SIG-M5 (cell line): ENCODE measurements at places on chromosomes 6 and 20.

DNA sequence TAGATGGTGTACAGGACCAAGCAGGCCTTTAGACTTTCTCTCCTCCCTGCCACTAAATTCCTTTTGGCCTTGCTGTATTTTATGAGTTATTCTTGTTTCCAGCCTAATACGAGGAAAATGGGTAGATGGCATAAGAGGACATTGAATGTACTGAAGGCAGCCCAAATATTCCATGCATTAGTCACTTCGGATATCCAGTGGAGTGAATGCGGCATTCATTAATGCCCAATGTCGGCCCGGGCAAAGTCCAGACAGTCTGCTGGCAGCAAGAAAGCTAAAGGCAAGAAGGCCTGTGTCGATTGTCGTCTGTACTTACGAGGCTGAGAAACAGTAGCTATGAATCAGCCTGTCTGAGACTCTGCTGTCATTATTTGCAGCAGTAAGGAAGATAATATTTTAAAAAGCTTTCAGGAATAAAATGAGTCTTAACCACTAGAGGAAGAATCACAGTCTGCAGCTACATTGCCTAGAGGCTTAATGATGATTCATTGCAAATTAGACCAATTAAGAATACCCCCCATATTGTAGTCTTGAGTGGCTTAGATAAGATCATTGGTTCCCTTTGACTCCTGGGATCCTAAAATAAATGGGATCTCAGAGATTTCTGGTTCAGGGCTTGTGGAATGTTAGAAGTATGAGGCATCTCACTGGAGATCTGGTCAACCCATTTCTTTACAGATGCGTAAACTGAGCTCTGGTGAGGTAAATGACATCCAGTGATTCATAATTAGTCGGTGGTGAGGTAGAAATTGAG is 534.1 kb upstream of the JAG1 start:
- no peak for DNase-seq

GRCh38 chr6:29567991-29568390 is 8.5 kb upstream of the UBD start:
- no peak for DNase-seq

GRCh38 chr20:51220293-51220706 is 197.4 kb upstream of the KCNG1 start:
- no peak for DNase-seq

- DNase-seq: no peak
Measured at GRCh38 chr6:22821664-22822320, 252.4 kb downstream of the HDGFL1 start.

DNA sequence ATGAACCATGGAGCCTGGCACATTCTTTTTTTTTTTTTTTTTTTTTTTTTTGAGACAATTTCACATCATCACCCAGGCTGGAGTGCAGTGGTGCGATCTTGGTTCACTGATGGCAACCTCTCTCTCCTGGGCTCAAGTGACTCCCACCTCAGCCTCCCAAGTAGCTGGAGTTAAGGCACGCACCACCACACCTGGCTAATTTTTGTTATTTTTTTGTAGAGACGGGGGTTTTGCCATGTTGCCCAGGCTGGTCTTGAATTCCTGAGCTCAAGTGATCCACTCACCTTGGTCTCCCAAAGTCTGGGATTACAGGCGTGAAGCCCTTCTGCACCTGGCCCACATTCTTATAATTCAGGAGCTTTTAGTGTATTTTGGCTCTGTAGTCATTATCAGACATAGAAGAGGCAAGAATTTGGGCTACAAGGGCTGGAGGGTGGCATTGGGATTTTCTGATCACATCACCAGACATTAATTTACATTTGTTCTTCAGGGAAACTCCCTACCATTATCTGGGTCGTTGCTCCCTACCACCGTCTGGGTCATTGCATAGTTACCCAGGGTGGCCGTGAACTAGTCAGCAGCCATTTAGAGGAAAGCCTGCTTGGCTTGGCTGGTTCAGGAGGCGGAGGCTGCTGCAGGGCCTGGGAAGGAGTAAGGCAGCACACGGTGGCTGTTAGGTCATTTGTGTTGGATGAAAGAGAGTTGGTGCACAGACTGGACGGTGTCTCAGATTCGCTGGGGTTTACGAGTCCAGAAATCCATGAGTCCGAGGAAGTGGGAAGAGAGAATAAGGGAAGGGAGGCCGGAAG is 17.6 kb downstream of the ARID1B start:
- no peak for DNase-seq

DNA sequence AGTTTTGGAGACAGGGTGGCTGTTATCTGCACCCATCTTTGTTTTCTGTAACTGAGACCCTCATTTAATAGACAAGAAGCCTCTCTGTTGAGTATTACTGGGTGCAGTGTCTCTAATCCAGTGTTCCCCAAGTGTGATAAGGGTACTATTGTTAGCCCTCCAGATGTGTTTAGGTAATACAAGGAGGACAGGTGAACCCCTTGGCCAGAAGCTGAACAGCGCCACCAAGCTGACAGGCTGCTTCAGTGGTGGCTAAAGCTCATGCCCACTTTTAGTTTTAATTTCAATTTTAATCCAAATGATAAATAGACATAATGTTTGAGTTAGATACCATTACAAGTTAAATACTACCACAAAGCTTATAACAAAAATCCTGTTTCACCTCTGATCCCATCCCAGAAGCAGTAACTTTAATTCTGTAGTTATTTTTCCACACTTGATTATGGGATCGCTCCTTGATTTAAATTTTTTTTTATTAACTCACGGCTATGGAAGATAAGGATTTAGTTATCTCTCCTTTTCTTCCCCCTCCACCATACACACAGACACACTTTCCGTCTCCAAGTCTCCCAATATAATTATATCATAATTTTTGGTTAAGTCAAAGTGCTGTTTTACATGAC is 8.4 kb upstream of the STK35 start:
- no peak for DNase-seq

DNA sequence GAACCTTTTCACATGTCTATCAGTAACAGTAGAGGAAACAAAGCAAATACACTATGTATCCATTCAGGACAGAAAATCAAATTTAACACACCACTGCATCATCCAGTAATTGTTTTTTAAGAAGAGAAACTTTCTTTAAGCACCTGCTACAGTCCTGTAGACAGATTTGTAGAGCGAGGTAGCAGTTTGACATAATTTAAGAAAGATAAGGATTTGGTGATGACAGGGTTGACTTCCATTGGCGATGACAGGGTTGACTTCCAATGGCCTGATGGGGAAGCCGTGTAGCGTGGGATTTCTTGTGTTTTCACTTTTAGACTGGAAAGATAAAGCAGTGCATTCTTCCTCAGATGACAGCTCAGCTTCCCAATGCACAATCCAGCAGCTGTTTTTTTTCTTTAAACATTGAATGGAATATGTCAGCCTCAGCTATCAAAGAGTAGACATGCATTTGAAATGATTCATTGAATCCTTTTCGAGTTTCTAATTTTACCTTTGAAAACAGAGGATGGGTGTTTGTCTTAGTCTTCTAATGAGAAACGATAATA is 68.5 kb downstream of the ECT2L start:
- no peak for DNase-seq

GRCh38 chr6:13248584-13248985 is 79.8 kb downstream of the TBC1D7 start:
- no peak for DNase-seq

- DNase-seq: no peak
Measured at GRCh38 chr6:4133941-4134838, 1.2 kb downstream of the ECI2 start.

- no peak for DNase-seq
Measured at GRCh38 chr6:108556866-108557493, 3.7 kb upstream of the FOXO3 start.

GRCh38 chr20:46132705-46133120 is 14.6 kb downstream of the CD40 start:
- DNase-seq: no peak

DNA sequence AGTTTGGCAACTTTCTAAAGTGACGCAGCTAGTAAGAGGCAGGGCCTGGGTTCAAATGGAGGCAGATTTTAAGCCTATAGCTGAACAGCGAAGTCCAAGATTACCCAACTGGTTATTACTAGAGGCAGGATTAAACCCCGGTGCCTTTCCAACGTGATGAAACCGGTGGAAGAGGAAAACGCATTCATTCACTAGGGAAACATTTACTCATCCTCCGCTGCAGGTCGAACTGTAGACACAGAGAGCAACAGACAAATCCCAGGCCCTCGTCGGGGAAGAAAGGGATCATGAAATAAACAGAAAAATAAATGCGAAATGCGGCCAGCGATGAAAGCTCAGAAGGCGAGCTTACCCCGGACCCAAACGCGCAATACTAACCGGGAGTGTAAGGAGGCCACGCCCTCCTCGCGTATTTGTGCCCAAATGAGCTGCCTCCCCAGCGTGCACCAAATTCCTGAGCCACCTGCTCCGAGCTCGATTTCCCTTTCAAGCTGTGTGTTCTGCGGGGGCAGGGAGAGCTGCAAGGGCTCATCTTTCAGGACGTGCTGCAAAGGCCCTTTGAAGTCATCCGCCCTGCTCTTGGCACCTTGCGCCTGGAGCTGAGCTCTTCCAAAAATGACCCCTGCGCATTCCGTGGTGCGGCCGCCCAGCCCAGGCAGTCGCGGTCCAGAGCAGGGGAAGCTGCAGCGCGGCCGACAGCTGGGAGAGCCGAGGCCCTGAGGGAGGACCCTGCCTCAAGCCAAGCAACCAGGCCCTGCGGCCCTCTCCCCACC is 46.9 kb downstream of the PDYN start:
- DNase-seq: peak; percentile 96

DNA sequence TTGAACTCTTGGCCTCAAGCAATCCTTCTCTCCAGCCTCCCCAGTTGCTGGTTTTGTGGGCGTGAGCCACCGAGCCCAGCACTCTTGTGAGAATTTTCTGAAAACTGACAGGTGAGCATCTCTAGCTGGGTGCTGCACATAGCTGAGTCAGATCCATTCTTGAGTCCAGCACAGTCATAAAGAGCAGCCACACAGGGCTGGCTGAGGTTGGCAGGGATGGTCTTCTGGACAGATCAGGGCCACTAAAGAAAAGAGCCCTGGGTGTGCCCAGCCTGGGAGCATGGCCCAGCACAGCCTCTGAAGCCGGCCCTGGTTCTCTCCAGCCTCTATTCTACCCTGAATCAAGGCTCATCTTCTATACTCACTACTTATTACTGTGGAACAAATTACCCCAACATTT is 11.5 kb downstream of the DLGAP4 start:
- no peak for DNase-seq

DNA sequence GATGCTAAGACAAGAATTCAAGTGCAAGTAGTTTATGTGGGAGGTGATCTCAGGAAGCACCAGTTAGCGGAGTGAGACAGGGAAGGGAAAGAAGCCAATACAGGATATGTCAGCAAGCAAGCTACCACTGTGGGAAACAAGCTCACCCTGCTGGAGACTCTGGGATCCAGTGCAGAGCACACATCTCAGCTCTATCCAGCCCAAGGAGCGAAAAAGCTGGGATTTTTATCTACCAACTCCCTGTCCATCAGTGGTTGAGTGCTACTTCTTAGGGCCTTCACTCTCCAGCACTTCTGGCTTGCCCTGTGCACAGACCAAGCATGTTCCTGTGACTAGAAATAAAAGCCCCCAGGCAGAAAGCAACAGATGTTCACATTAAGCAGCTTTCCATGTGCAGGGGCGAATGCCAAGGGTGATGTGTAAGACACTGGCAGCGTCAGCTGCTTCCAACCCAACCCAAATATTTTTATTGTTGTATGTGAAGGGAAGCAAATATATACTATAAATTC is 10.8 kb upstream of the RNF24 start:
- no peak for DNase-seq

DNA sequence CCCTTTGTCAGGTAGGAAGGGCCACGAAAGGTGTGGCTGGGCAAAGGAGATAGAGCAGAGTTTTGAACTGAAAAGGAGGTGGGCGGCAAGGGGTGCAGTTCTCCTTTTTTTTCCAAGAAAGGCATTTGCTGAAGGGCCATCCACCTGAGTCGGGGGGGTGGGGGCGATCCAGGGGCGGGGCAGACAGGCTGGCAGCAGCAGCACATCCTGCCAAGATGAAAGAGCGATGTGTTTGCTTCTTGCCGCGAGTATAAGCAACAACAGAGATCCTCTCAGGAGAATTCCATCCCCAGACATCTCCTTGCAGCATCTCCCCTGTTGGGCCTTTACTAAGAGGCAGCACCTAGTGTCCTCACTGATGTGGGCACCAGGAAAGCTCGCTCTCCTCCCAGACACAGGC is 516.5 kb downstream of the CD83 start:
- DNase-seq: no peak
